ENCODE measurements at places on chromosomes 2 and 18. TPM values are rescaled to one million over a fixed set of nuclear protein-coding genes. Genes with fewer than 3 reads are reported as not detected.

GRCh38 chr2:71471276-71471675 lies 17.9 kb downstream of the DYSF start:
- DNase-seq: no peak

DNA sequence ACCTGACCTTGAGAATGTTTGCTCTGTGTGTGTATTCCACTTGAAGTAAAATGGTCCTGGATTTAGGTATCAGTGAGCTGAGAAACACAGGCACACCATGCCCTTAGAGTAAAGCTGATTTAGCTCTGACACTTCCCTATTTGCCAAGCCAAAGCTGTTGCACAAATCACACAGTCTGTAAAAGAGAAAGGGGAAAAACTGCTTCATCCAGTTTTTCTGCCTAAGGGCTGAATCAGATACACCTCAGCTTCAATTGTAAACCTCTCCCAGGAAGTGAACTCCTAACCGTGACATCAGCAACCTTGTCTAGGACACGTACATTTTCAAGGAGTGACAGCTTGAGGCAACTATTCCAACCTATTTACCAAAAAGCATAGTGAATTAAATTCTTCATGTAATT lies 150.4 kb downstream of the NR4A2 start:
- no peak for DNase-seq

DNA sequence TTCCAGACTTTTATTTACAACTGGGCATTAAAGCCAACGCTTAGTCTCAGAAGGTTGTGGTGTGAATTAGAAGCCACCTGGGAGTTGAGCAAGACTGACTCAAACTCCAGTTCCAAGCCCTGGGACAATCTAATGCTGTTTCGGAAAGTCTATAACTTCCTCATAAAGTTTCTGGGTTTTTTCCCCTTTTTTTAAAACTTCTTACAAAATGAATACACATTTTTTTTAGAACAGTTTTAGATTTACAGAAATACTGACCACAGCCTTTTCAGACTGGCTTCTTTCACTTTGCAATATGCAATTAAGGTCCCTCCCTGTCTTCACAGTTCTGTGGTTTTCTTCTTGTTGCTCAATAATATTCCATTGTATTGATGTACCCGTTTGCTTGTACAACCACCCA lies 115.9 kb upstream of the TWIST2 start:
- DNase-seq: no peak

DNA sequence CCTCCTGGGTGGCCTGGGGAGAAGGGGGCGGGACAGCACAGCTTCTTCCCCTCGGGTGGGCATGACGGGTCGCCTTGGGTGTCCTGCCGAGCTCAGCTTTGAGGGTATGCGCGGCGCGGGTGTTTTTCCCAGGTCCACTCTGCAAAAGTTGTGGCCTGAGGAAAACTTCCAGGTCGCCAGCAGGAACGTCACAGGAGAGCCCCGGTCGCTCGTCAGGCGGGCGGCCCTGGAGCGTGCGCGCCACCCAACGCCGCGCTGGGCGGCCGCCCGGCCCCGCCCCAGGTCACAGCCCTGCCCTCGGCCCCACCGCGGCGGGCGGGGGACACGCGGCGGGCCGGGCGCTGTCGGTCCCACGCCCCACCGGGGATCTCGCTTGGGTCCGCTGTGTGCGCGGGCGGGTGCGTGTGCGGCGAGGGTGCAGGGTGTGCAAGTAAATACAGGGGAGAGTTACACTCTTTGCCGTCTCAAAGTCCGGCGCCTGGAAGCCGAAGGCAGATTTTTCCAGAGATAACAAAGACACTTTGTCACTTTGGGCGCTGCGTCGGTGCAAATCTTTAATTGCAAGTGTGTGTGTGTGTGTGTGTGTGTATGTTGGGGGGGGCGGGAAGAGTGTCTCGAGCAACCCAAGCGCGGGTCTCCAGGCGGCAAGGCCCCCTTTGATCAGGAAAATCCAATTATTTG lies 616 bp upstream of the SP5 start:
- DNase-seq: no peak

- no peak for DNase-seq
Observed at GRCh38 chr2:26905341-26906198, 57.6 kb downstream of the DPYSL5 start.

- DNase-seq: no peak
Observed at GRCh38 chr18:59704146-59704545, 6.9 kb upstream of the CCBE1 start.

- DNase-seq: no peak
Observed at GRCh38 chr2:121196849-121197155, 88.2 kb downstream of the TFCP2L1 start.

GRCh38 chr2:85446296-85447221 lies 28.0 kb downstream of the SH2D6 start:
- no peak for DNase-seq

DNA sequence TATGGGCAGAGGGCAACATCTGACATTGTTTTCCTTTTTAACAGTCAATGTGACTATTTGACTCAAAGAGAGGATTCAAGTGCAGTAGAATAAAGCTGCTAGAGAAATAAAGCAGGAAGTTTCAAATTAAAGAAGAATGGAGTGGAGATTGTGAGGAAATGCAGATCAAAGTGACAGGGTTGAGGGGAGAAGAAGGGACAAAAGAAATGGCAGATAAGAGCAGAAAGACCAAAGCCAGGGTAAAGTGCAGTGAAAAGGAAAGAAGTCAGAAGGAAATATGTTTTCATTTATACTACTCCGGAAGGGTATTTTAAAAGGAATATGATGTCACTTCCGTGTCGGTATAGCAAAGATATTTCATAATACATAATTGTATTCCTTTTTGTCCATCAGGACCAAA lies 297.5 kb upstream of the CRIM1 start:
- DNase-seq: no peak

GRCh38 chr2:17658251-17658843 lies 95.3 kb downstream of the SMC6 start:
- no peak for DNase-seq

GRCh38 chr2:220847589-220847988 lies 724.5 kb downstream of the EPHA4 start:
- no peak for DNase-seq

DNA sequence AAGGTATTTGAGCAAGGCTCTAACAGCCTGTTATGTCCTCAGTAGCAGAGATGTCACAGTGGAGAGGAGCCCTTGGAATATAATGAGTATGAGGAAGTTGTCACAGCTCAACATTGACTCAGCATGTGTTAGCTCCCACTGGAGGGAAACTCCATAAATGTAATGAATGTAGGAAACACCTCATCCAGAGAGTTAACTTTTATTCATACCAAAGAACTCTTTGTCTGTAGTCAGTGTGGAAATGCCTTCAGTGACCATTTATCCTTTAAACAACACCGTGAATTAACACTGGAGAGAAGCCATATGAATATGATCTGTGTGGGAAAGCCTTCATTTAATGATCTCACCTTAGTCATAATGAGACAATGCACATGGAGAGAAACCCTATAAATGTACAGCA lies 59.7 kb downstream of the CYP1B1 start:
- DNase-seq: no peak

GRCh38 chr2:15177103-15177502 lies 384.0 kb downstream of the NBAS start:
- no peak for DNase-seq

- no peak for DNase-seq
Observed at GRCh38 chr2:72920318-72921087, 3.2 kb downstream of the EMX1 start.

- no peak for DNase-seq
Observed at GRCh38 chr2:39511605-39512433, 74.7 kb upstream of the MAP4K3 start.

GRCh38 chr2:62175728-62176127 lies 20.2 kb upstream of the B3GNT2 start:
- no peak for DNase-seq

DNA sequence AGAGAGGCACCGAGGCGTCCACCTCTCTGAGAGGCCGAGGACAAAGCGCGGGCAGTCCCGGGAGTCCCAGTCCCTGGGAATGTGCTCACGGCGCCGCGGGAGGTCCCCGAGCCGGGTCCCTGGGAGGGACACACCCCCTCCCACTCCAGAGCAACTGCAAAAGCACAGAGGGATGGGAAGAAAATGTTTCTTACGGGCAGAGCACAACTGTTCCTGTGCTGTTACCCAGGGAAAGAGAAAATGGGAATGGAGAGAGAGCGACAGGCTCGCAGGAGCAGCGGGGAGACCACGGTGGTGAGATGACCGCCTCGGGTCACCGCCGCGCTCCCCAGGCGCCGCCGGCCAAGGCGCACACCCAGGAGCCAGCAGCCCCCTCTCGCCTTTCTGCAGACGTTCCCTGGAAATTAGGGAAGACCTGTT lies 1.2 kb upstream of the BCL11A start:
- DNase-seq: no peak

GRCh38 chr18:52152036-52152435 lies 188.0 kb upstream of the DCC start:
- no peak for DNase-seq

GRCh38 chr18:46176001-46176400 lies 71.8 kb downstream of the HAUS1 start:
- DNase-seq: no peak

POTEJ gene
- total RNA-seq: 0.38 TPM

RSAD2 gene
- total RNA-seq: 0.25 TPM

MTIF2 gene
- 26.3 TPM for total RNA-seq

INPP5D gene
- total RNA-seq: 29.4 TPM

CYRIA gene
- total RNA-seq: 30.6 TPM

ALPG gene
- total RNA-seq: not detected

CDH20 gene
- not detected for total RNA-seq

LRRTM1 gene
- not detected for total RNA-seq

PLA2R1 gene
- total RNA-seq: 26.9 TPM

PDE1A gene
- total RNA-seq: 10.5 TPM

IL36B gene
- total RNA-seq: not detected

ZNF385B gene
- total RNA-seq: not detected

NAT8 gene
- not detected for total RNA-seq

SLC11A1 gene
- total RNA-seq: under 0.01 TPM

NMS gene
- total RNA-seq: not detected

All from dermis microvascular lymphatic vessel endothelial cell (primary cell).